SK-MEL-5 (cell line): ENCODE measurements at places on chromosomes 1 and 21. TPM values are rescaled to one million over a fixed set of nuclear protein-coding genes. Genes with fewer than 3 reads are reported as not detected.

GRCh38 chr1:110749960-110750359 lies 75.2 kb upstream of the KCNA3 start:
- DNase-seq = no peak

DNA sequence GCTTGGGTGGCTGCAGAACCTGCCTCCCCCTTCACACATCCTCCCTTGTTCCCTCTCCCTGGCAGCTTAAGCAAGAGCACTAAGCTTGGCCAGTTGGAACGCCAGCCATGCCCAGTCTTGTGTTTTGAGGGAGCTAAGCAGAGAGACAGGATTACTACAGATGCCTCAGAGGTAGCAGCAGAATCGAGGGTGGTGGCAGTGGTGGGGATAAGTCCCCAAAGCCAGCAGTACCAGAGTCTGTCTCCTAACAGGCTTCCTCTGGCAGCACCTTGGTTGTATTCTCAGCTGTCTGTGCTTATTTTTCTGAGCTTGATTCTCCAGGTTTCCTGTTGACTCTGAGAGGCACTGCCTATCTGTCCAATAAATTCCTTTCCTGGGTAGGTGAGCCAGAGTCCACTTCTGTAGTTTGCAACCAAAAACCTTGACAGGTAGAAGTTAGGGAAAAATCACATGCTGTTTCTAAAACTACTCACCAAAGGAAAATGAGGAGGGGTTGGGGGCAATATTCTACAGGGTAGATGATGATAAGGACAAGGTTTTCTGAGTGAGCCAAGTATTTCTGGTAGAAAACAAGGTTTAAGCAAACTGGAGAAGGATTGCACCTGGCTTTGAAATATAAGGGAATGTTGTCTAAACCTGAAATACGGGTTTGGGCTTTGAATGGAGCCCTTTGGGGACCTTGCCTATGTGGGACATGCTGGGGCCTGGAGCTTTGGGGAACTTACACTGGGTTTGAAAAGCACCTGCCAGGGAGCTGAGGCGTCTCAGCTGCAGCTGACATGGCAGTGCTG lies 100.8 kb downstream of the PBX1 start:
- no peak for DNase-seq

GRCh38 chr1:230509281-230509977 lies 83.3 kb upstream of the PGBD5 start:
- no peak for DNase-seq

DNA sequence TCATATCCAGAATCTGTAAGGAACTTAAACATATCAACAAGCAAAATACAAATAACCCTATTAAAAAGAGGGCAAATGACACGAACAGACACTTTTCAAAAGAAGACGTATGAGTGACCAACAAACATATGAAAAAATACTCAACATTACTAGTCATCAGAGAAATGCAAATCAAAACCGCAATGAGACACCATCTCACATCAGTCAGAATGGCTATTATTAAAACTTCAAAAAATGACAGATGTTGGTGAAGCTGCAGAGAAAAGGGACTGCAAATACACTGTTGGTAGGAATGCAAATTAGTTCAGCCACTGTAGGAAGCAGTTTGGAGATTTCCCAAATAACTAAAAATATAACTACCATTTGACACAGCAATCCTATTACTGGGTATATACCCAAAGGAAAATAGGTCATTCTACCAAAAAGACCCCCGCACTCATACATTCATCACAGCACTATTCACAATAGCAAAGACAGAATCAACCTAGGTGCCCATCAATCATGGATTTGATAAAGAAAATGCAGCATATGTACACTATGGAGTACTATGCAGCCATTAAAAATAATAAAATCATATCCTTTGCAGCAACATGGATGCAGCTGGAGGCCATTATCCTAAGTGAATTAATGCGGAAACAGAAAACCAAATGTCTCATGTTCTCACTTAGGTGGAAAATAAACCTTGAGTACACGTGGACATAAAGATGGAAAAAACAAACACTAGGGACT lies 230.1 kb upstream of the RAB4A start:
- DNase-seq = no peak

DNA sequence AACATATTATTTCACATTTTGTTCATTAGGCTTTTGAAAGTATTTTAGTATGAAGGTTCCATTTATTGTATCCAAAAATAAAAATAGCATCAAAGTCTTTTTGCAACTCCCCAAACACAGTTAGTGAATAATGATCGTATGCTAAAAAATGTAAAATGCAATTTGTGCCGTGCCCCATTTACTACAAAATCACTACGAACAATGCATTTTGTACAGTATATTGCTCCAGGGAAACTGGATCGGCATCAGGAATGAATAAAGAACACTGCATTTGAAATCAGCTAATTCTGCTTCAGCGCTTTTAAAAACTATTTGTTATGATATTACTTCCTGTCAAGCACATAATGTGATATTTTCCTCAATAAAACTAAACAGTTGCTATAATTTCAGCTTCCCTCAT lies 547.8 kb downstream of the DPYD start:
- DNase-seq = no peak

GRCh38 chr1:27593678-27594563 lies 10.0 kb downstream of the AHDC1 start:
- no peak for DNase-seq

- no peak for DNase-seq
Observed at GRCh38 chr1:203596673-203597210, 29.9 kb upstream of the ATP2B4 start.

GRCh38 chr1:234692966-234693580 lies 83.1 kb upstream of the IRF2BP2 start:
- DNase-seq = no peak

GRCh38 chr1:8061210-8061609 lies 35.1 kb upstream of the ERRFI1 start:
- no peak for DNase-seq

The EDARADD gene
- 2.4 and 2.5 TPM in 2 replicates for total RNA-seq
